ENCODE measurements at places on chromosomes 5 and 9.

DNA sequence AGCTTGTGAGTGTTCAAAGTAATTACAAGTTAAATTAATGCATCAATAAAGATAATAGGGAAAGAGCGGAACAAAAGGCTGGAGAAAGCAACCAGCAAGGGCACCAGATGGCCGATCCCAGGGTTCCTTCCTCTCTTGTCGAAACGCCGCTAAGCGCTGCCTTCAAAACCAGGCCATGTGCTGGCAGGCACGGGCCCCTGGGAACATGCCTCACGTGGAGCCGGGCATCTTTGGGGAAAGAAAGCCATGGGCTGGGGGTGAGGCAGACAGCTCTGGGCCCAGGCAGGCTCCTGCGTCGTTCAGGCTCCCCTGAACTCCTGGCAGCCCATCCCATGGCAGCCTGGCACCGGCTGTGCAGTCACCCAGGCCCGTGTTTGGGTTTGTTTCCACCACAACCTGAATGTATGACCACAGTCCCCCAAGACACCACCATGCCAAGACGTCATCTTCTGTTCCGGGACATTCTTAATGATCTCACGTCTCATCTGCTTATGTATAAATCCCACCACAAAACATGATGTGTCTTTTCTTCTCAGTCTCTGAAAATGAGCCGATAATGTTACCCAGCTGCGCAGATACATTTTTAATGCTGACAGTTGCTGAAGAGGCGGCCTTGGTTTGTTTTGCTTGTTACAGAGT lies 110.4 kb upstream of the SARDH start:
- no peak overlapping the region for H3K4me3 ChIP-seq
- H3K4me1 ChIP-seq = peaks cover 24% of the 10 kb centered on the region
- H3K27me3 ChIP-seq = no peaks in the 10 kb centered on the region
- H3K36me3 ChIP-seq = peaks cover 9% of the 10 kb centered on the region
- H3K27ac ChIP-seq = no peak overlapping the region
- DNase-seq = no peak

- H3K36me3 ChIP-seq = no peaks in the 10 kb centered on the region
- no peak for DNase-seq
- H3K27me3 ChIP-seq = peaks cover 33% of the 10 kb centered on the region
- H3K4me3 ChIP-seq = no peak overlapping the region
- H3K27ac ChIP-seq = no peak overlapping the region
Measured at GRCh38 chr9:21553441-21553840, 71.3 kb upstream of the IFNE start.

GRCh38 chr5:61599370-61600122 lies 267.5 kb downstream of the ZSWIM6 start:
- no peak overlapping the region for H3K4me3 ChIP-seq
- no peaks in the 10 kb centered on the region for H3K36me3 ChIP-seq
- H3K27me3 ChIP-seq = no peaks in the 10 kb centered on the region
- no peak overlapping the region for H3K27ac ChIP-seq
- no peak for DNase-seq

- H3K4me3 ChIP-seq = no peak overlapping the region
- no peaks in the 10 kb centered on the region for H3K36me3 ChIP-seq
- H3K4me1 ChIP-seq = peaks cover 20% of the 10 kb centered on the region
- peak; percentile 25 for DNase-seq
- no peaks in the 10 kb centered on the region for H3K27me3 ChIP-seq
Measured at GRCh38 chr5:10593531-10594181, 29.8 kb downstream of the ANKRD33B start.

DNA sequence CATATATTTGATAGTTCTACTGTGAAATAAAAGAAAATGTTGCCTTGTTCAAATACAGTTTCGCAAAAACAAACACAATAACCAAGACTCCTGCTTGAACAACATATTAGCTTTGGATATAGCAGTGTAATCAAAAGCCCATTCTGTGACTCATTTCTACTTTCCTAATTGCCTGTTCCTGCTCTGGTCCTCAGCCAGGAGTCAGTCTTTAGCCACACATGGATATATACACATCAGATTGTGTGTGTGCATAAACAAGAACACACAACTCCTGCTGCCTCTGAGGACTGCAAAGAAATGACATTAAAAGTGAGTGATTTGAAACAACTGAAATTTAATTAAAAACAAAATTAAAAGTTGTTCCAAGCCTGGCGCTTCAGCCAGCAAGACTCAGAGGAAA lies 334.8 kb downstream of the TRIM32 start:
- no peak overlapping the region for H3K27ac ChIP-seq
- DNase-seq = no peak
- H3K27me3 ChIP-seq = no peaks in the 10 kb centered on the region
- no peak overlapping the region for H3K4me3 ChIP-seq
- H3K4me1 ChIP-seq = no peaks in the 10 kb centered on the region
- no peaks in the 10 kb centered on the region for H3K36me3 ChIP-seq

GRCh38 chr5:36089989-36090388 lies 23.3 kb upstream of the UGT3A2 start:
- no peak for DNase-seq
- H3K36me3 ChIP-seq = no peaks in the 10 kb centered on the region
- H3K27me3 ChIP-seq = peaks cover 7% of the 10 kb centered on the region
- no peak overlapping the region for H3K27ac ChIP-seq
- H3K4me3 ChIP-seq = no peak overlapping the region

Data from type B pancreatic cell (in vitro differentiated cells).